ENCODE measurements at places on chromosomes 4 and X.

GRCh38 chrX:49160908-49161307, 1.6 kb upstream of the MAGIX start:
- no peak for DNase-seq

- DNase-seq: no peak
These were observed 36.5 kb downstream of the TXLNG start for GRCh38 chrX:16822723-16823122.

DNA sequence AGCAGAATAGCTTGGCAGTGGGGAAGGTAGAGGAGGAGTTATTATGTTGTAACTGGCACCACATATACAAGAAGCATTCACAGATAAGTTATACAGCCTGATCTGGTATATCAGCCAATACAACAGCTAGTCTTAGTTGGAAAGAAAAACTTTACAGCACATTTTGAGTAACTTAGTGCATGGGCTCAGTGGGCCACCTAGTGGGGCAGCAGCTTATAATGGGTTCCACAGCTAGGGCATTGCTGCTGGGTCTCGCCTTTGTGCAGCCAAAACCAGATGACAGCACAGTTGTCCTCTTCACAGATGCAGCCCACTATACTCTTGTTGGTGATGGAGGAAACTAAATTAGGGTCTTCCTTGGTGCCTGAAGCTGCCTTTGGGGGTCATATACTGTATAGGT, 448.1 kb upstream of the RASGEF1B start:
- no peak for DNase-seq

DNA sequence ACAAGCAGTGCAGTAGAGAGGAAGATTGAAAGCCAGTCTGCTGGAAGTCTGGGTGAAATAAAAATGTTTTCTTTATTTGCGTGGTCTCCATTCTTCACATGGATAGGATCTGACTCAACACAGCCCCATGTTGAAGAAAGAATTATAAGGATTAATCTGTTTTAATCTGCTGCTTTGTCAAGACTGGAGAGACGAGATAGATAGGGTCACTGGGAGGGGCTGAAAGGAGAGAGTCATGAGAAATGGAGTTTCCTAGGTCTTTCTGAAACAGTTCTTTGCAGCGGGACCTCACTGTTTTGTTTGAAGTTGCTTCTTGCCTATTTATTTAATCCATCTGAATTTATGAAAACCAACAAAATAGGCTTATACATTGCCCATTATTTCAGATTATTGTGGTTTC, 32.4 kb upstream of the RHOH start:
- DNase-seq: no peak

DNA sequence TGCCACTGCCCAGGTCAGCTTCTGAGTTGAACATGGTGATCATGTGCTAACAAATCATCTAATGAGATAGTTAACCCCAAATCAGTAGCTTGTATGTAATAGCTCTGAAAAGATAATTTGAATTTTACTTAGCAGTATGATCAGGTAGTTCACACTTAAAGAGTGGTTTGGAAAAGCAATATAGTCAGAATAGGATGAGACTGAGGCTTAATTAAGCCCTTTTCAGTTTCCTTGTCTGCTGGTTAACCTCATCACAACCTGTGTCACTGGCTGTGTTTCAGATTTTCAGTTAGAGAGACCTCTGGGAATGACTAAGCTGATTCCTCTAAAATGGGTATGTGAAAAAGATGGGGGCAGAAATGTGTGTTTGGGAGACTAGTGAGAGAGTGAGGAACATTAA, 38.1 kb downstream of the GPR174 start:
- no peak for DNase-seq

GRCh38 chrX:55451990-55452832, at the start of gene MAGEH1:
TSS of gene MAGEH1 (plus strand) at chrX:55452127. CDS start at chrX:55452375, 248 bp downstream.
- DNase-seq: peak; percentile 44

DNA sequence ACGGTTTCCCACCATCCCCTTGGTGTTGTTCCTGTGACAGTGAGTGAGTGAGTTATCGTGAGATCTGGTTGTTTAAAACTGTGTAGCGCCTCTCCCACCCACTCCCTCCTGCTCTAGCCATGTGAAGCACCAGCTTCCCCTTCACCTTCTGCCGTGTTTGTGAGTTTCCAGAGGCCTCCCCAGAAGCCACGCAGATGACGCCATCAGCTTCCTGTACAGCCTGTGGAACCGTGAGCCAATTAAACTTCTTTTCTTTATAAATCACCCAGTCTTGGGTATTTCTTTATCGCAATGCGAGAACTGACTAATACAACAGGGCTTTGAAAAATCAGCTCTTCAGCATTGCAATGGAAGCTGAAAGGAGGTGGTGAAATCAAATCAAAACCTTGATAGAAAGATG, 50.0 kb downstream of the FGFBP1 start:
- DNase-seq: no peak

GRCh38 chr4:118331352-118331751, 21.5 kb downstream of the PRSS12 start:
- DNase-seq: no peak

Measured in activated CD8-positive, alpha-beta memory T cell treated with anti-CD3 and anti-CD28 coated beads for 48 hours (primary cell).